HTR-8/SVneo (cell line): ENCODE measurements at places on chromosomes 16 and 17.
A peak's percentile ranks its signal among the peaks of the same experiment; 100 is the strongest.

- peak; percentile 77 for DNase-seq
These were observed 42.4 kb downstream of the RAI1 start for GRCh38 chr17:17723354-17724261.

GRCh38 chr16:74431516-74431915, 10.2 kb upstream of the CLEC18B start:
- DNase-seq: no peak

DNA sequence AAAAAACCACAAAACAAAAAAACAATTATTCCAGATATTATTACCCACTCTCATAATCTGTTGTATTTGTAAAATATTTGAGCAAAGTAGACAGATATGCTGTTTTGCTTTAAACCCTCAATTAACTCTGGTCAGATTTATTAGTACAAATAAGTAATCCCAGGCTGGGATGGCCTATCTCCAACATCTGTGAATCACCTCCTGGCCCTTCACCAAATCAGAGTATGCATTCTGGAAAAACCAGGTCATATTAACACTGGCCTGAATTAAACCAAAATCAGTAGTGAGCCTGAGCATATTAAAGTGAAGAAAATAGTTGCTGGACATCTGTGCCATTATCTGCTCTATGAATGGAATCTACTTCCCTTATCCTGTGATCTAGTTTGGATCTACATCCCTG, 41.0 kb downstream of the STAT3 start:
- DNase-seq: peak; percentile 45

- DNase-seq: no peak
These were observed 32.4 kb downstream of the NDEL1 start for GRCh38 chr17:8468127-8468526.

DNA sequence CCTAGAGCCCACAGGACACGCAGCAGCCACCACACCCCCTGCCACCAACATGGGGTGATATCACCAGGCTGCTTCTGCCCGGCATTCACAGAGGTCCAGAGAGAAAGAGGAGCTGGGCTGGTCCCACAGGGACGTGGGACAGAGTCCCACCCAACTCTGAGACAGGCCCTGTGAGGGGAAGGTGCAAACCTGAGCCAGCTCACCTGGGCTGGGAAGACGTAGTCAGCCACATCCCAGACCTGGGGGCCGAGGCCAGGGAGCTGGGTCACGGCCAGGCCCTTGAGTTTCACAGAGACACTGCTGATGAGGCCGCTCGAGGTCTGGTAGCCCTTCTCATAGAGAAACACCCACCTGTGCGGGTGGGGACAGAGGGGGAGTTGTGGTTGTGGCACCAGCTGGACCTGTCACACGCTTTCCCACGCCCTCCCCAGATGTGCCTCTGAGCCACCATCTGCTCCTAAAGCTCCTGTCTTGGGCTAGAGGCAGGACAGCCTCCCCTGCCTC, 11.2 kb downstream of the P2RX1 start:
- no peak for DNase-seq

DNA sequence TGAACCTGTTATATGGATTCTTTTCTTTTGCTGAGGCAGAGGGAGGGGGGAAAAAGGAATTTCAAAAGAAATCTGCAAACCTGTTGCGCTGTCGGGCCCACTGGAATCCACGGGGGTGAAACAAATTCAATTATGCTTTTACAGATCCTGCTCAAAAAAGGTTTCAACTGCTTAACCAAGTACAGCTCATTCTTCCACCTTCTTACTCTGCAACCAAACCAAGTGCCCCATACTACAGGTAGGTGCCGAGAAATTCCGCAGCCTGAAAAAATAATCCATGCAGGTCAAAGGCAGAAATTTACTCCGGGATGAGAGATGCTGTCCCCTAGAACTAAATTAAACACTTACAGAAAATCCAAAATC, 416 bp downstream of the RNF43 start:
- no peak for DNase-seq

DNA sequence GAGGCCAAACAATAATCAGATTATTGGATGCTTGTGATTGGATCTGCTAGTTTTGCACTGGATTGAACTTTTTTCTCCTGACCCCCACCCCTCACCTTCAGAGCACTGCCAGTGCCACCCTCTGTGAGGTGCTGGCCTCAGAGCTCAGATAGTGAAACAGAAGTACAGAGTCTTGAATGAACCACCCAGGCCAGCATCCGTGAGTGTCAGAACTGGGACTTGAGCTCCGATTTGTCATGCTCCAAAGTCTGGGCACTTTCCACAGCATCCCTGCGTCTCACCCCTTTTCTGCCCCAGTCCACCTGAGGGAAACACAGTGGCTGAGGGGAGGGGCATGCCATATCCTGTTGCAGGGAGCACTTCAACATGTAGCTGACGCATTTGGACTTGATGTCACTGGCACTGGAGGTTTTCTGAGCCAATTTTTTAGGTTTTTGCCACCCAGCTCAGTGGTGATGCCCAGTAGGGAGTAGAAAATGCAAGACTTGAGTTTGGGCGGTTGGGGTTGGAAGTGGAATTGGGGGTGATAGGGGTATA, 47.3 kb downstream of the SMPD3 start:
- DNase-seq: no peak

- no peak for DNase-seq
These were observed 764.7 kb upstream of the KIF2B start for GRCh38 chr17:53058031-53058430.

DNA sequence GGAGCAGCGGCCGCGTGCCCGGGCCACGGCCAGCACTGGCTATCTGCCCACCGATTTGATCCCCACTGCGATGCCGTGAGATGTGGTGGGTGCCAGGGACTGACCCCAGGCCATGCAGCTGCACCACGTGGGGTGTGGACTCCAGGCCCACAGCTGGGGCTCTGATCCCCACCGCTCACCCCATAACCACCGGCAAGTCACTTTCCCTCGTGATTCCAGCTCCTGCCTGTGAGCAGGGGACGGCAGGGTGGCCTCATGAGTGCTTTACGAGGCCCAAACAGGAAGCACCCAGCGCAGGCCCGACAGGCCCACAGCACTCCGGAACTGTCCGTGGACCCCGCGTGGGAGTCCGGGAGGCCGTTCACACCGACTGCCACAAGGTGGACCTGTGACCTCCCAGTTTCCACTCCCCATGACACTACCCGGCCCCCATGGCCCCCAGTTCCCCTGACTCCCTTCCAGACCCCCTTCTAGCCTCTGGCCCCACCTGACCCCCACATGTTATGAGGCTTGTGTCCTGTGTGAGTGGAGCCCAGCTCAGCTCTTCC, 616 bp downstream of the PTX4 start:
- DNase-seq: no peak

DNA sequence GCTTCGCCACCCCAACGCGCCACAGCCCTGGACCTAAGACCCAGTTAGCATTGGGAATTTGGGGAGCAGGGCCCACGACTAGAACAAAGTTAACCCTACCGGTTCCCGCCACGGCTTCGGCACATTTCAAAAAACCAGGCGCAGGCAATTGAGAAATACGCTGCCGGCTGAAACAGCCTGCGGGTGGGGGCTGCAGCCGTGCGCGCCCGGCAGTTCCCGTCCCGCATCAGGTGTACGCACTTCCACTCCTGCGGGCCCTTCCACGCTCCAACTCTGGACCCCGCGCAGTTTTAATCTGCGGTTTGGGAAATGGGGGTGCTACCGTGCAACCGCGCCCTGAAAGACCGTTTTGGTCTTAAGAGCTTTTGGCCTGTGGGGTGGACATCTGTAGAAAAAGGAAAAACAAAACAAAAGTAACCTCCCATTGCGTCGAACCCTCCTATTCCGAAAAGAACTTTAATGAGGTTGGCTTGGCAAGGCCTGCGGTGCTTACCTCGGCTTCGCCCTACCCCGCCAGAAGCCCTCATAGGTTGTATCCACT, 7.1 kb downstream of the IRX5 start:
- DNase-seq: no peak

DNA sequence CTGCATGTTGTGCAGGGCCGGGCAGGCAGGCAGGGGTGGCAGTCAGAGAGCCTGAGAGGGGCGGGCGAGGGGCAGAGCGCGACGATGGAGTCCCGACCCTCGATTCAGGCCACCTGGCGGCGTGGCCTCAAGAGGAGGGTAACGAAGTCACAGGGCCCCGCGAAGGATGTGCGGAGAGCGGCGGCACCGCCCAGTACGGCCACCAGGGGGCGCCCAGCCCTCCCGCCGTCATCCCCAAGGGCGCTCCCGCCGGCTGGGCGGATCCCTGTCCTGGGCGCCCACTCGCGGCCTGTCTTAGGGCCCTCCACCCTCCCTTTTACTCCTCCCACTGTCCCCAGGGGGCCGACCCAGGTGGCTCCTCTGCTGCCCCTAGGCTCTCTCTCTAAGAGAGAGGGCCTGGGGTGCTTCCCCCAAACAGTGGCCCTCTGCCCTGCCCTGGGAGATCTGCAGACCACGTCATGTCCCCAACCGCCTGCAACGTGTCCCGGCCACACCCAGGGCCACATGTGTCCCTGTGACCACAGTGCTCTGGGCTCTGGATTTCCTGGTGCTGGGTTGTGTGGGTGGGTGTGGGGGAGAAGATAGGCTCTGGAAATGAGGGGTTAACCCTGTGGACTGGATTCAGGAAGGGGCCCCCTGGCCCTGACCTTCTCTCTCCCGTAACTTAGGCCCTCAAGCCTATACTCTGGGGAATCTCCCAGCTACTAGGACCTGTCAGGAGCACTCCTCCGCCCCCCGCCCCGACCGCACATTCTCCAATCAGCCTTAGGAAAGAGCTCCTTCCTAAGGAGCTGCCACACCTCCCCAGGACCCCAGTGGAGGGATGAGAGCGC, 5.9 kb downstream of the DPEP2 start:
- DNase-seq: peak; percentile 88

DNA sequence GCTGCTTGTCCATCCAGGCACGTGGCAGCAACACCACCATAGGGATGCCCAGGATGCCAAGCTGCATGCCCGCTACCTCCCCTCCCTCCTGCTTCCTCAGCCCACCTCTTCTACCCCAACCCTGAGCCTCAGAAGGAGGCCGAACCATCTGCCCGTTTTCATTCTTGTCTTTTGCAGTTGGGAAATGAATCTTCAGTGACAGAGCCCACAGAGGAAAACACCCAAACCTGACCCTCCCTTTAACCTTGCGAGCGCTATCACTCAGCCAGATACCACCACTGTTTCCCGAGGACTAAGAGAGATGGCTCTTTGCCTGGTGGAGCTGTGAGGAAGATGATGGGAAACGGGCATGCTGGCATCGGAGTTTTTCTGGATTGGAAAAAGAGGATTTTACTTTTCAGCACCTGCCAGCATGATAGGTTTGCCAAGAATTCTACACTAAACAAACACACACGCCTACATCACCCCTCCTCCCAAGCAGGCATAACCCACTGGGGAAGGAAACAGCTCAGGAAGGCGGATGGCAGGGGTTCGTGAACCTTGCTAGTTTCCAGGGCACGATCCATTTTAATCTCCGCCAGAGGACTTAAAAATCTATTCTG, 457.4 kb downstream of the SLC39A11 start:
- DNase-seq: no peak

DNA sequence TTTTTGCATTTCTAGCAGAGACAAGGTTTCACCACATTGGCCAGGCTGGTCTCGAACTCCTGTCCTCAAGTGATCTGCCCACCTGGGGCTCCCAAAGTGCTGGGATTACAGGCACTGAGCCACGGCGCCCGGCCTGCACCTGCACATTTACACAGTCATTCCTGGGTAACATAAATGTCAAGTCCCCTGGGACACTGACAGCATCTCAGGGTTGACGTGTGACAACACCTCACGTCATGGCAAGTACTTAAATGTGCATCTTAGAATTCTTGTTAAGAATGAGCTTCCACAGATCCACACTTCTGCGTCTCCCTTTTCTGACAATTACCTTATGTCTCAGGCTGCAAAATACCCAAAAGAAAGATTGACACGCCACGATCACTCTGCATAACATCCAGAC, 80.5 kb downstream of the ABR start:
- no peak for DNase-seq

GRCh38 chr17:31134576-31134975, 39.8 kb downstream of the NF1 start:
- no peak for DNase-seq

DNA sequence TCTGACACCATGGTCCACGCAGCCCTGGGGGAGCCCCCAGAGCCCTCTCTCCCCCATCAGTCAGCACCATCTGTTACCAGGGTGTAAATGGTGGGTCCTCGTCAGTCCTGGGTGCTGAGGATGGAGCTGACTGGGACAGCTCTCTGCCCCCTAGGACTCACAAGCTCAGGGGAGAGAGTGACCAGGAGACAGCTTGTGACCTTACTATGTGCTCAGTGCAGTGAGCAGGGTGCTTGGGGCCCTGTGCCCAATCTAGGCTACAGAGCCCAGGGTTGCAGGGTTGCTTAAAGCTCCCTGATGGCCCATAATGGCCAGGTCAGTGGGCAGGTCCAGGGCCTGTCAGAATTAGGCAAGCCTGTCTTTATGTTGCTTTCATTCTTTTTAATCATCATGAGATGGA, 11.3 kb downstream of the MMP2 start:
- no peak for DNase-seq

- no peak for DNase-seq
These were observed 440.9 kb downstream of the SOX9 start for GRCh38 chr17:72561680-72562079.

- no peak for DNase-seq
These were observed 88.5 kb downstream of the SMG6 start for GRCh38 chr17:2214929-2215615.

DNA sequence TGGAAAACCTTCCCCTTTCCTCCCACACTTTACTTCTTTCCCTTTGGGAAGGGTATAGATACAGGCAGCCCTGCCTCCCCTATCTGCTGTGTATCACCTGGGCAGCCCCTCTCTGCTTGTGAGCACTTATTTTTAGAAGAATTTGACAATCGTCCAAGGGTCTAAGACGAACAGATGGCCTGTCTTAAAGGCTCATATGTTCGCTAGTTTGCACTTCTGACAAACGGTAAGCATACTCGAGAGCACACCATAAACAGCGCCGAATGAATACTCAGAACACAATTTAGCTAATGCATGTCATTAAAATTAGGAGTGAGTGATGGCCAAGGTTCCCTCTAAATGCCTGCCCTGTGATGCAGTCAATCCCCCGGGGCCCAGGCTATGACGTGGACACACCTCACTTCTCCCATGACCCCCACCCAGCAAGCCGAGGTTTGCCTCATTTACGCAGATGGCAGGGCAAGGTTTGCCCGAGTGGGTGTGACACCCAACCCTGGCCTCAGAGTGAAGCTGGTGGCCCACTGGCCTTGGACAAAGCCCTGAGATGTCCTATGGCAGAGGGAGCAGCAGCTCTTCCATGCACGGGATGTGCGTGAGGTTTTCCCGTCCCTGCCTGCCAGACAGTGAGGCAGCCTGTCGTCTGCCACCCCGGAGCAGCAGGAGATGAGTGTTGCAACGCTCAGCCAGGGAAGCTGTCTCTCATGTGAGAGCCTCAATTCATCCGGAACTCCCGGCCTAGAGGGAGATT, 125.2 kb downstream of the C16orf78 start:
- no peak for DNase-seq
